ENCODE measurements at places on chromosomes 7 and 10.
A peak's percentile ranks its signal among the peaks of the same experiment; 100 is the strongest.

- DNase-seq, result no peak
Measured at GRCh38 chr10:29804025-29804852, 169.5 kb upstream of the SVIL start.

- DNase-seq, result no peak
Measured at GRCh38 chr7:106563466-106564150, 97.3 kb downstream of the CCDC71L start.

DNA sequence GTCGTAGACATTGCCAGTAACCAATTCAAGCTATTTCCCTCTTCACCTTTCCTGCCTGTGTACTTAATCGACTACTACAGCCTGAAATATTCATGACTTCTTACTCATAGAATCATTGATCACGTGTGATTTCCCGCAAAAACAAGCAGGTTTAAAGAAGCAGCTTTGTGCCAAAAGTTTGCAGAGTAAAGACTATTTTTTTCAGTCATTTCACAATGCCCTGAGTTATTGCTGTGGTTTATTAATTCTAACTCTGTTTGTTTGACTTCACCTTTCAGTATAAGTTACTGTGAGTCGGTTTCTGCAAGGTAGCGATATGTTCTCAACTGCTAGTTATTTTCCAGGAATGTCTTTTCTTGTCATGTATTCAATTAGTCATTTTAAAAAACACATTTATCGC lies 995.3 kb downstream of the SORCS1 start:
- no peak for DNase-seq

DNA sequence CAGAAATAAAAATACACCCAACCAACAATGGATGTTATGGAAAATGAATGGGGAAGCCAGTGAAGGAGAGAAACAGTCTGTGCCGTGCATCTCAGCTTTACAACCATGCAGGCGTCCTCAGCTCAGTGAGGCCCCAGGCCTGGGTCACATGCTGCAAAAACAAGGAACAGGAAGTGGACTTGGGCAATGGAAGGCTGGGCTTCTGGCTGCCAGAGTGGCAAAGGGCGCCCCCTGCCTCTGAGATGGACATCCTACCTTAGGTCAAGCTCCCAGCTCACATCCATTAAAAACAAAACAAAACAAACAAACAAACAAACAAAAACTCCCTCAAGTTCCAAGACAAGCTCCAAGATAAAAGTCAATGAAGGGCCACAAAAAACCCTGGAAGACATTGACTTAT lies 54.7 kb upstream of the AFAP1L2 start:
- DNase-seq, result peak; percentile 5

- DNase-seq, result no peak
Measured at GRCh38 chr10:118730756-118731456, 23.9 kb downstream of the CACUL1 start.

DNA sequence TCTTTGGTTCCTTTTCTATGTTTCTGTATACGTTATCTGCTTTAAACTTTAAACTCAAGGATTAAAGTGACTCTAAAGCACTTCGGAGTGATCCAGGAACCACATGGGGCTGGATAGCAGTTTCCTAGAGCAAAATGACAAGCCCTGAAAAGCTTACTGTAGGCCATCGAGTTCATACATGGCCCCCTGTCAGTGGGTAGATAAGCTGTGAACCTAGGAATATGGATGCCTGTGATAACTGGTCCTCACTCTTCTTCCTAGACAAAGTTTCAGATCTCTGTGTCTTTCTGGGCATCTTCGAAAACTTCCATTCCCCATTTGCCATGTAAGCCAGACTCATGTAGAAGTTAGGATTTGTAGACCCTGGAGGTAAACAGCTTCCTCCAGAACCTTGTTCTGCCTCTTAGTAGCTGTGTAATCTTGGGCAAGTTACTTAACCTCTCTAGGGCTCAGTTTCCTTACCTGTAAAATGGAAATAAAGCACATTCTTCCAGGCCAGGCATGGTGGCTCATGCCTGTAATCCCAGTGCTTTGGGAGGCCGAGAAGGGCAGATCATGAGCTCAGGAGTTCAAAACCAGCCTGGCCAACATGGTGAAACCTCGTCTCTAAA lies 49.3 kb upstream of the KMT2E start:
- no peak for DNase-seq

GRCh38 chr7:137578541-137578940 lies 235.0 kb upstream of the PTN start:
- DNase-seq, result no peak

DNA sequence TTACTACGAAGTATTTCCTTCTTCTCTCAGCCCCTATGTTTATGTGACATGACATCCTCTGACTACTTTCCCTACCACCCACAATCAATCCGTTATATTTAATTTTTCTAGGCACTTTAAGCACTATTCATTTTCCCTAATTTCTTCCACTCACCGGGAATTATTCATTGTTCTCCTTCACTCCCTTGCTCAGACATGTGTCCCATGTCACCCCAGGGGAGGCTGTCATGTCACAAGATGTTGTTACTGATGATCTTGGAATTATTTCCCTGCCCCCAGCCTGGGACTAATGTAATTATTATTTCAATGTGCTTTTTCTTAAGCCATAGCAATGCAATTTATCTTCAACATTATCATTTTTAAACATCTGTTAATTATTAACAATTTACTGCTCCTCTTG lies 317.2 kb downstream of the PHF14 start:
- no peak for DNase-seq

DNA sequence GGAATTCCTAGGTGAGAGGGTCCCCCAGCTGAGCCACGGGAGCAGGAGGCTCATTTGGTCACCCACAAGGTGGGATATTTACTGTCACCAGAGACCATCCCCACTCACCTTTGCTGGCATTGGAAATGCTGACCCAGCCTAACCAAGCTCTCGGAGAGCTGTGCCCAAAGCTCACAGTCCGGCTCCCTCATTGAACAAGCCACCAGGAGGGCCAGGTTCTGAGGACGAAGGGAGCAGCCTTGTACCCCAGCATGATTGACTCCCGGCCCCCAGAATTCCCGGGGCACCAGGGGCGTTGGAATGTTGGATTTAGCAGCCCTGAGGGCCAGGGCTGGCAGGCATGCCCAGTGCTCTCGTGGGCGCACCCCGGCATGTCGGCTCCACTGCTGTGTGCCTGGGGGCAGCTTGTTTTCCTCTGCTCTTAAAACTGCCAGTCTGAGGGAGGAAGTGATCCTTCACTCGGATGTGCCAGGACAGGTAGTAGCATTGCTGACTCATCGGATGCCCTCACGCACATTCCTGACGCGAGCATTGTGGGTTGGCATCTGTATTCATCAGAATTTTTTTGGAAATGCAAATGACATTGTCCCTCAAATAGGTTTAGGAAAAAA lies 23.3 kb downstream of the CLIP2 start:
- no peak for DNase-seq

- no peak for DNase-seq
Measured at GRCh38 chr10:72911758-72912157, 18.2 kb downstream of the OIT3 start.

GRCh38 chr7:96093435-96093834 lies 228.5 kb downstream of the SLC25A13 start:
- no peak for DNase-seq

DNA sequence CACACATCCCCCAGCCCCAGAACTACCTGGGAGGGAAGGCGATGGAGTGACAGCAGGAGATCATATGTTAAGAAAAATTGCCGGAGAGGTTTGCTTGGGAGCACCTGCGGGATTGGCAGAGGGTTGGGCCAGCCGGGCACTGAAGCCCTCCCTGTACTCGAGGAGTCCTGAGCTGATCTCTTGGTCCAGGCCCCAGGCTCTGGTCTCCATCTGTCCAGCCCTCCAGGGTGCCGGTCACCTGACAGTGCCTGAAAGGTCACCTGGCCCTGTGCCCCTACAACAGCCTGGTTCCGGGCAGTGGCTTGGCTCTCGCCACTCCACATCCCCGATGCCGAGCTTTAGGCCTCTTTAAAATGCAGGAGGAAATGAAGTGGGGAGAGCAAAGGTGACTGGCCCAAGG lies 47.3 kb upstream of the PCBD1 start:
- DNase-seq, result no peak

DNA sequence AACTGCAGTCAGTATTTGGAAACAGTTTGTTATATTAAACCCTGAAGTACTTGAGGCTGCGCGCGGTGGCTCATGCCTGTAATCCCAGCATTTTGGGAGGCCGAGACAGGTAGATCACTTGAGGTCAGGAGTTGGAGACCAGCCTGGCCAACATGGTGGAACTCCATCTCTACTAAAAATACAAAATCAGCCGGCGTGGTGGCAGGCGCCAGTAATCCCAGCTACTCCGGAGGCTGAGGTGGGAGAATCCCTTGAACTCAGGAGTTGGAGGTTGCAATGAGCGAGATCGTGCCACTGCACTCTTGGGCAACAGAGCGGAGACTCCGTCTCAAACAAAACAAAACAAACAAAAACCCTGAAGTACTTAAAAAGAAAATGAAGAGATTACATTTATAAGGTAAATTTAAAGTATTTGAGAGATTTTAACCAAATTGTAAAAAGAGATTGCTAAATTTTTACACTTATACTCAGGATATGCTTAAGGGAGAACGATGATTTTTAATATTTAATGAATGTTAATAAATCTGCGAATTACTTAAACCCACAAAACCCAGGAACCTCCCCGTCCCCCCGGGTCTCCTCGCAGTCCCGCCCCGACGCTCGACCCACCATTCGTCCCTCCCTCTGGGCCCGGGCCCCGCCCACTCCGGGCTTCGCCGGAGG lies 425 bp upstream of the MTG1 start:
- no peak for DNase-seq

- DNase-seq, result no peak
Measured at GRCh38 chr10:13899941-13900340, 313.2 kb downstream of the PRPF18 start.

- no peak for DNase-seq
Measured at GRCh38 chr10:86350897-86351296, 15.7 kb downstream of the GRID1 start.

DNA sequence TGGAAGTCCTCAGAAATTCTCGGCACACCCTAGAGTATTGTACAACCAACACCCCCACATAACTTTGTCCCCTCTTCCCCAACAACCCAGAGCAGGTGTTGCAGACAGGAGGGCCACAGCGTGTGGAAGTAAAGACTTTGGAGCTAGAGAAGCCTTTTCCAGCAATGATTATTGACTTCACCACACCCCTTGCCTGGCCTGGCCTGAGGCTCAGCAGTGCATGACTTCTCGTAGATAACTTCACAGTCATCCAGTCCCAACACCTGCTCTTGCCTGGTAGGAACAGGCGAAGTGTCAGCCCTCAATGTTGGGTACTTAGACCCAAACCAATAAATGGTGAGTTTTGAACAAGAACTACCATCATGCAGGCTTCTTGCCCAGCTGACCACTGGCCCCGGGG lies 36.7 kb downstream of the GOT1 start:
- DNase-seq, result no peak

GRCh38 chr7:50491943-50492342 lies 41.8 kb upstream of the FIGNL1 start:
- DNase-seq, result no peak

- no peak for DNase-seq
Measured at GRCh38 chr7:7977774-7978173, 9.2 kb downstream of the GLCCI1 start.

DNA sequence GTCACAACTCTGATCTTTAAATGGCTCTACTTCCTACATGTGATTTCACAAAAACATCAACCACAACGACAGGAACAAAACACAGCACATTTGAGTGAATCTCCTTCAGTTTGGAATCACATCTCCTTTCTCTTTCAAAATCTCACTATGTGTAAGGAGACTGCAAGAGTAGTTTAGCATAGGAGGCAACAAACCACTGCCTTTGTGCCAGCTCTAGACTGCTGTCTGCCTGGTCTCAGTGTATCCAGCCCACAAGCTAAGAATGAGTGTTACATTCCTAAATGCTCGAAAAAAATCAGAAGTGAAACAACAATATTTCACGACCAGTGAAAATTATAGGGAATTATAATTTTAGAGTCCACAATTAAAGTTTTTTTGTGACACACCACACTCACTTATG lies 217.0 kb upstream of the STEAP4 start:
- no peak for DNase-seq

- no peak for DNase-seq
Measured at GRCh38 chr7:91285696-91286355, 21.6 kb downstream of the FZD1 start.

- no peak for DNase-seq
Measured at GRCh38 chr7:2872296-2872874, 28.3 kb upstream of the GNA12 start.

DNA sequence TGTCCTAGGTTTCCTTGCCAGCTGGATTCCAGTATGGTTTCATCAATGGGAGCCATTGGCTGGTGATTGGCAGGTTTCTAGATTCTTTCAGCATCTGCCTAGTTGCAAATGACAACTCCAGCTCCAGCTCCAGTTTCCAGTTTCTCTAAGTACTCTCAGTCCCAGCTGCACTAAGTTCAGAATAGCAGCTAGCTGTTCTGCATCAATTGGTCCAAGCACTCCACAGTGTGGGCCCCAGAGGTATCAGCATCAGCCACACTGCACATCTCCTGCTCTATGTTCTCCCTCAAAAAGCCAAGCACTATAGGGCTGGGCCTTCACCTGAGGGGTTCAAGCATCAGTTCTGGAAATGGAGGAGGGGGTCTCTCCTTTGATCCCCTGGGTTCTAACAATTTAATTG lies 143.4 kb downstream of the VPS50 start:
- no peak for DNase-seq

GRCh38 chr10:75408911-75409885 lies 7.6 kb upstream of the ZNF503 start:
- no peak for DNase-seq

DNA sequence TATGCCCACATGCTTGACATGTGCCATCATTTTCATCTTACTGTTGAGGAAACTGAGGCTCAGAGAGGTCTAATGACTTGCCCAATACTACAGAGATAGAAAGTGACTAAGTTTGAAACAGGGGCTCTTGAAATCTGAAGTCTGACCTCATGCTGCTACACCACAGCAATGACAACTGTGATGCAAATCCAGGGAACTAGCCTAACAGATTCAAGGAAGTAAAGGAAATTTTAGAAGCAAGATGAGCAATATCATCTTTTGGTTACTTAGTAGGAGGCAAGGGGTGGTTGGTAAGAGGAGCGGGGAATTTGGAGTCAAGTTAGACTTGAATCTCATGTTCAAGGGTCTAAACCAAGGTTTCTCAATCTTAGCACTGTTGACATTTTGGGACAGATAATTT lies 26.3 kb upstream of the OSBPL3 start:
- DNase-seq, result no peak
